ENCODE measurements at places on chromosomes 4 and X. TPM values are rescaled to one million over a fixed set of nuclear protein-coding genes. Genes with fewer than 3 reads are reported as not detected.

TMSB4X gene
- 5,274 TPM for total RNA-seq

TRIML2 gene
- not detected for total RNA-seq

ADAM29 gene
- not detected for total RNA-seq

UPF3B gene
- 15.6 TPM for total RNA-seq

TBC1D9 gene
- 9.4 TPM for total RNA-seq

TMEM165 gene
- total RNA-seq = 89.0 TPM

GAGE1 gene
- total RNA-seq = not detected

ADH1B gene
- total RNA-seq = not detected

UGT2B15 gene
- total RNA-seq = 0.98 TPM

ZFP92 gene
- total RNA-seq = 0.22 TPM

DKK2 gene
- total RNA-seq = not detected

MAGEA12 gene
- not detected for total RNA-seq

GUCY2F gene
- not detected for total RNA-seq

NUDT6 gene
- 5.4 TPM for total RNA-seq

ARHGAP36 gene
- total RNA-seq = not detected

TEX11 gene
- not detected for total RNA-seq

LIAS gene
- 10.0 TPM for total RNA-seq

CYTL1 gene
- total RNA-seq = not detected

LRBA gene
- 49.0 TPM for total RNA-seq

SPARCL1 gene
- total RNA-seq = not detected

DUSP9 gene
- total RNA-seq = 0.27 TPM

USP17L28 gene
- total RNA-seq = not detected

MID2 gene
- 7.1 TPM for total RNA-seq

TMEM150C gene
- 0.98 TPM for total RNA-seq

FDCSP gene
- 2,729 TPM for total RNA-seq

TMEM47 gene
- total RNA-seq = 99.6 TPM

TCP11X2 gene
- total RNA-seq = not detected

GAGE2A gene
- total RNA-seq = not detected

SLC2A9 gene
- total RNA-seq = 1.8 TPM

RNF212 gene
- not detected for total RNA-seq

NEIL3 gene
- 10.6 TPM for total RNA-seq

FRG2 gene
- not detected for total RNA-seq

MCF2 gene
- total RNA-seq = not detected

XAGE1A gene
- total RNA-seq = not detected

ZNF711 gene
- total RNA-seq = 8.0 TPM

PPARGC1A gene
- 7.6 TPM for total RNA-seq

MAMLD1 gene
- 7.1 TPM for total RNA-seq

GUCY1B1 gene
- total RNA-seq = 19.3 TPM

TMPRSS11A gene
- total RNA-seq = not detected
